ENCODE measurements at places on chromosomes 6 and 20. TPM values are rescaled to one million over a fixed set of nuclear protein-coding genes. Genes with fewer than 3 reads are reported as not detected.
A peak's percentile ranks its signal among the peaks of the same experiment; 100 is the strongest.

- DNase-seq = no peak
These were observed 695.0 kb downstream of the COL12A1 start for GRCh38 chr6:74510878-74511277.

- DNase-seq = no peak
These were observed 49.0 kb upstream of the ANKEF1 start for GRCh38 chr20:9985773-9986172.

GRCh38 chr20:61599061-61599531 lies 347.0 kb downstream of the CDH4 start:
- no peak for DNase-seq

DNA sequence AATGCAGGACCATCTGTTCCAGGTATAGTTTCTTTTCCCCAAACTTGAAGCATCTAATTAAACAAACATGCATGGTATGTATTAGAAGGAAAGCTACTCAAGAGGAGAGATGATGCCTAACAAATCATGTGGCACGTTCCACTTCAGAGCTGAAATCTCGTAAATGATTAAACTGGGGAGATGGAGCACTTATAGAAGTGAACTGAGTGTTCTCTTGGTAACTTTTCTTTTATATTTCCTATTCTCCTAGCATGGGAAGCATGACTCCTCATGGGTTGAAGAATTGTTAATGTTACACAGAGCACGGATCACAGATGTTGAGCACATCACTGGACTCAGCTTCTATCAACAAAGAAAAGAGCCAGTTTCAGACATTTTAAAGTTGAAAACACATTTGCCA lies 61.1 kb downstream of the CCN2 start:
- peak; percentile 72 for DNase-seq

GRCh38 chr6:165605901-165606739 lies 56.9 kb downstream of the PDE10A start:
- DNase-seq = peak; percentile 94

DNA sequence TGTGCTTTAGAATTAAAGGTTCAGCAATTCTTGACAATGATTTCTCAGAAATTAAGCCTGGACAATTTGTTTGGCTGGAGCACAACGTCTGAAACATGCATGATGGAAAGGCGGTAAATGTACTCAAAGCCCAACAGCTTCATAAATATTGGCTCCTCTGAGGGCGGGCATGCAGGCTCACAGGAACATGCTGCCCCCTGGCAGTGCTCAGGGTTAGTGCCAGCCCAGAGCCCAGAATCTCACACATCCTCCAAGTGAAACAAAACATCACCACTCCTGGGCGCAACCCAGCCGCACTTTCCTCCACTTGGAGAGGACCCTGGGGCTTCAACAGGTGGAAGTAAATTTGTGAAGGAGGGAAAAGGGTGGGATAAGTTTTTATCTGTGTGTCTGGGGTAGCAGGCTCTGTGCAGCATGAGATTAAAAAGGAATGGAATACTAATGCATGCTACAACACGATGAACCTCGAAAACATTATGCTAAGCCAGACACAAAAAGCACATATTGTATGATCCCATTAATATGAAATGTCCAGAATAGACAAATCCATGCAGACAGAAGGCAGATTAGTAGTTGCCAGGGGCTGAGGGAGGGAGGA lies 54.1 kb upstream of the PTPRT start:
- no peak for DNase-seq

DNA sequence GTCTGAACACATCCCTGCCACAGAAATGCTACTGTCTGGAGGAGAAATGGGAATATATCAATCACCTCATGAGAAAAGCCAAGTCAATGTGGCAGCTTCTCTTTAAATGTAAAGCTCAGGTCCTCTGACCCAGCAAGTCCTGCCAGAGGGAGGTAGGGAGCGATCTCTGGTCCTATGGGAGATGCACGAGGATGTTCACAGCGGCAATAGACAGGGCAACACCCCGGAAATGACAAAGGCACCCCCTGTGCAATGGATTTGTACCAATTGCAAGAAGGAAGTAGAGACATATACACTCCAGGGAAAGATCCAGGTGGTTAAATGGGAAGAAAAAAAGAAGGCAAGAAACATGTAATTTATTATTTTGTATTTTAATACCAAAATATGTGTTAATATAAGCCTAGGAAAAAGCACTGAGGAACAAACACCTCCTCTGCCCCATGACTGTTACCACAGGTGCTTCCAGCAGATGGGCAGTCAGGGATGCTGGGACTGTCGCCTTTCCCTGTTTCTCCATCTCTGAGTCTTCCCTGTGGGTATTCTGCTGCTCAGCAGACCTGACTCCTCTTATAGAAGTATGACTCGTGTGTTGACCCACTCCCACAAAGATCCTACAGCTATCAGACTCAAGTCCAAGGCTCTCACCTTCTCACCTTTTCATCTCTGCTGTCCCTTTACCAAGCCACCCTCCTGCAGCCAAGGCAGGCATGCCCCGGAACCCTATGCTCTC lies 20.8 kb downstream of the ATP9A start:
- no peak for DNase-seq

DNA sequence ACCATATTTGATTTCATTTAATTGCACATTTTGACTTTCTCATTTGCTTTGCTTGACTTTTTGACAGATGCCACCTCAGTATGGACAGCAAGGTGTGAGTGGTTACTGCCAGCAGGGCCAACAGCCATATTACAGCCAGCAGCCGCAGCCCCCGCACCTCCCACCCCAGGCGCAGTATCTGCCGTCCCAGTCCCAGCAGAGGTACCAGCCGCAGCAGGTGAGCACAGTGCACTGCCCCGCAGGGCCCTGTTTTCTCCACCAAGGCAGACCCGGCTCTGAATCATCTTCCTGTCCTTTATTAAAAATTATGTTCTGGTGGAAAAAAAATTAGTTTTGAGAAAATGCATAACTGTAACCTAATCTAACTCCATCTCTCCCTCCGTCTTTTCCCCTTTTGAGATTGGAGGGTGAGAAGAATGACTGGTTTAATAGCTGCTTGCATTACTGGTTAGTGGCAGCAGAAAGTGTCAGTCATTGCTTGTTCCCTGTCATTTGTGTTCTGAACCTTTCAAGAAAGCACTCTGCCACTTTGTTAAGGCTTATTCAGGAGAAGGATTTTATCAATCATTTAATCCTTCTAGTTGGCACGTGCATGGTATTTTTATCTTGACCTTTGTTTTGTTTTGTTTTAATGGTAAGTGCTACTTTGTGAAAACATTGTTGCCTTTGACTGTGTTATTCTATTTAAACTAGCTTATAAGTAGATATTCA lies 124.3 kb downstream of the ARID1B start:
- DNase-seq = no peak

DNA sequence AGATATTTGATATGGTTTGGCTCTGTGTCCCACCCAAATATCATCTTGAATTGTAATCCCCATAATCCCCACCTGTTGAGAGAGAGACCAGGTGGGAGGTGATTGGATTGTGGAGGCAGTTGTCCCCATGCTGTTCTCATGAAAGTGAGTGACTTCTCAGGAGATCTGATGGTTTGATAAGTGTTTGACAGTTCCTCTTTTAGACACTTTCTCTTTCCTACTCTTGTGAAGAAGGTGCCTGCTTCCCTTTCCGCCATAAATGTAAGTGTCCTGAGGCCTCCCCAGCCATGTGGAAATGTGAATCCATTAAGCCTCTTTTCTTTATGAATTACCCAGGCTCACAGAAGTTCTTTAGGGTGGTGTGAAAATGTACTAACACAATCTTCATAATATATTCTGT lies 1404.0 kb upstream of the ADGRB3 start:
- no peak for DNase-seq

DNA sequence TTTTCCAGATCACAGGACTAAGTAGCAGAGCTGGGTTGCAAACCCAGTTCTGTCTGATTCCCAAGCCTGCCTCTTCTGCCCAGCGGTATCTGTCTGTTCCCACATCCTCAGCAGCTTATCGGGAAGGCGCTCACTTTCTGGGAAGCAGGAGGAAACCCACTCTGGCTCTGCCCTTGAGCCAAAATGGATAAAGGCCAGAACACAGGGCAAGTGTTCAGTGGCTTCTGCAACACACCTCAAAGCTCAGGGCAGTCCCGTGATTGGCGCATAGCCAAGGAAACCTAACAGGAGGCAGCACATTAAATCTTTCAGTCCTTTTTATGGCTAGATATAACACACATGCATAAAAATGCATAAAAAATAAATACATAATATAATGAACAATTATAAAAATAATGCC lies 262.2 kb downstream of the NRN1 start:
- DNase-seq = no peak

DNA sequence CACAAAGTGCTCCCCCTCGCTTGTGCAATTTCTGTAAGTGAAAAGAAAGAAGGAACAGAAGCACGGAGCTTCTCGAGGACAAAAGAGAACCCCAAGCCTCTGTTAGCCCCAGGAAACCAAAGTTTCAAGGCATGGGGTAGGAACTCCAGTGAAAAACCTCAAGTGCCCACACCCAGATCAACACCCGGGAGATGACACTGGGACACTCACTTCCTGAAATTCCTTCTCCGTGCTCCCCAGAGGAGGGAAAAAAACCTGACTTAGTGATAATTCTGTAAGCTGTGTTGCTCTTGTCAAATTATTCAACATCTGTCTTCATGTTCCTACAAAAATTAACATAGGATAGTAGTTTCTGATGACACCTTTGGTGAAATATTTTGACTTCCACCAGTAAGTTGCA lies 4.6 kb downstream of the MDGA1 start:
- no peak for DNase-seq

DNA sequence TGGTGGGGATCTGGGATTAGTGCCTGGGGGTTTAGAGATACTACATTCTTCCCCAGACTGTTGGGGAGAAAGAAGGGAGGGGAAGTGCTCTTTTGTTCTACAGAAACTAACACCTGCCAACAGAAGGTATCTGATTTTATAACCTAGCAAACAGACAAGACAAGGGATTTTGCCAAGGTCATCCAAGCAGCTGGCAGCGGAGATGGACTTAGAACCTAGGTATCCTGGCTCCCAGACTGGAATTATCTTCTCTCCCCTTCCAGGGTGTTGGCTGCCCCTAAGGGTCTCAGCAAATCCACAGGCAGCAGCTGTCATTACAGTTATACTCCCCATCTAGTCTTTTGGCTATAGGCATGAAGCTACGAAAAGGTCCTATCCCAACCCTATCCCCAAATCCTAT lies 8.4 kb downstream of the SDC4 start:
- DNase-seq = no peak

DNA sequence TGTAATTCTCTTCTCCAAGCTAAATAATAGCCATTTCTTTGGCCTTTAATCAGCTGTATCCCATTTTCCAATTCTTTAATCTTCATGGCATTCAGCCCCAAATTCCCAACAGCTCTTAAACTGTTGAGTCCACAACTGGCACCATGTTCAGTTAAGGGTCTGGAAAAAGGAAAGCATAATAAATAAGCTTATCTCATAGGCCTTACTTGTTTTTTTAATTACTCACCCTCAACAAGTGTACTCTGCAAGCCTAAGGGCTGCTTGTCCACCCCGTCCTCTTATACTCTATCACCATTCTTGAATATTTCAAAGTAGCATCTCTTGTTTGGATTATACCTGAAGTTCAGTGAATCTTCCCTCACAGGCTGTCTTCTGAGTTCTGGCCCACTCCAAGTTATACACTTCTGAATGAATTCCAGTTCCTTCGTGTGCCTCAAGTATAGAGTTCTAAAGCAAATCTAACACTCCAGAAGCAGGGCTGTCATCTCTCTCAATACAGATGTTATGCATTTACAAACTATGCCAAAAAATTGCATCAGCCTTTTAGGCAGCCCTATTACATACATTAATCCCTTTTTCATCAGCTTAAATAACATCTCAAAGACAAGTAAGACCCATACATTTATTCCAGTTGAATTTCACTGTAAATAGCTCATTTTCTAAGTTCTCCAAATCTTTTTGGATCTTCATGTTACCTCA lies 98.7 kb downstream of the COL21A1 start:
- no peak for DNase-seq

DNA sequence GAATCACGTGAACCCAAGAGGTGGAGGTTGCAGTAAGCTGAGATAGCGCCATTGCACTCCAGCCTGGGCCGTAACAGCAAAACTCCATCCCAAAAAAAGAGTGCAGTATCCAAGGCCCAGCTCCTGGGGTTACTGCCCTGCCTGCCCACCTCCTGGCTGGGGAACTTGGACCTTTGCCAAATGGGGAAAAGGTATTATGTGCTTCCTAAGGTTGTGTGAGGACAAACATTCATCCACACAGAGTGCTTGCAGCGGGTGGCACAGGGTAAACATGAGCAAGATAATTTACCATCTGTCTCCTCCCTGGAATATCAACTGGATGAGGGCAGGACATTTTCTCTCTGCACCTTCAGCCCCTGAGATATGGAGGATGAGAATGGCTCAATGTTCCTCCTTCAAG lies 94.9 kb upstream of the POPDC3 start:
- no peak for DNase-seq

GRCh38 chr20:5272268-5272667 lies 44.5 kb downstream of the PROKR2 start:
- no peak for DNase-seq

- no peak for DNase-seq
These were observed 172.8 kb upstream of the PMEPA1 start for GRCh38 chr20:57882451-57883161.

The FAM50B gene
- 10.9 TPM for total RNA-seq

The CRISP3 gene
- not detected for total RNA-seq

The C2 gene
- not detected for total RNA-seq

The TCP11 gene
- not detected for total RNA-seq

The BAG2 gene
- 20.4 TPM for total RNA-seq

The HLA-A gene
- total RNA-seq = 132 TPM

The MAVS gene
- 22.2 TPM for total RNA-seq

The WFDC10B gene
- total RNA-seq = not detected

The C6orf163 gene
- 0.58 TPM for total RNA-seq

The DDO gene
- total RNA-seq = 0.07 TPM

The CCN5 gene
- total RNA-seq = not detected

The BPIFB2 gene
- total RNA-seq = not detected
